ENCODE measurements at places on chromosomes 6 and 20.

- DNase-seq, result no peak
These were observed 275.5 kb upstream of the SGK1 start for GRCh38 chr6:134593442-134593841.

DNA sequence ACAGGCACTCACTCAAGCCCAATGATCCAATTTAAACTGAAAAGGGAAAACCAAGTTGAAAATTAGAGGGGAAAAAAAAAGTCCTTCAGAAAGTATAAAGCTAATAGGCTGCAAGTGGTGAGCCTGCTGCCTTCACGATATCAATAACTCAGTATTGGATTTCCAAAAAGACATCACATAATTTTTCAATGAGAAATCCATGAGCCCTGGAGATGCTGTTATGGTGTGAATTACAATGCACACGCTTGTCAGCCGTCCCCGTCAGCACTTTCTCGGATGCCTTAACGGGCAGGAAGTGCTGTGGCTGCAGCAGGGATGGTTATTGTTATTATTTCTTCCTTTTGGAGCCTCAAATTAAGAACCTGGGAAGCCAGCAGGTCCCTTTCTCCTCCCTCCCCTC lies 138.5 kb downstream of the DHX35 start:
- DNase-seq, result no peak

GRCh38 chr6:134375220-134375580 lies 57.3 kb upstream of the SGK1 start:
- no peak for DNase-seq

- DNase-seq, result no peak
These were observed 32.4 kb downstream of the COL9A1 start for GRCh38 chr6:70270287-70271005.

GRCh38 chr20:38190936-38191371 lies 25.9 kb upstream of the TGM2 start:
- no peak for DNase-seq

GRCh38 chr6:136446579-136447187 lies 103.5 kb downstream of the MAP7 start:
- no peak for DNase-seq

Data from stimulated activated CD8-positive, alpha-beta memory T cell treated with anti-CD3 and anti-CD28 coated beads, Interleukin-2, amount 100 ng/mL, for 48 hours (primary cell).